ENCODE measurements at places on chromosomes 5 and 9.
A peak's percentile ranks its signal among the peaks of the same experiment; 100 is the strongest.

GRCh38 chr9:102972780-102973179 lies 22.4 kb upstream of the CYLC2 start:
- DNase-seq: no peak

DNA sequence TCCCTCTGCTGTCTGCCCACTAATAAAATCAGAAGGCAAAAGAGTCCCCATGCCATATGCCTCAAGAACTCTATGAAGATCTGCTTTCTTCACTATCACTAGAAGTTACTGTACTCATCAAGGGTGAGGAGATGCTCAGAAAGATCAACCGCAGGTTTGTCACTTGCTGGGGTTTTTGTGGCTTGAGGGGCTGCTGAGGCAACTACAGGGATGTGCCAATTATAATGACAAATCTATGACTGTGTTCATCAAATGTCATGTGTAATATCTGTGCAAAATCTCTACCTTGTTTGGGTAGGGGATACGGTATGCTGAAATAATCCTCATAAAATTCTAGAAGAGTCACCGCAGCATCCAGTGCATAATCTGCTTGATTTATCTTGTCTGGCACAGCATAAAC lies 13.0 kb downstream of the ERAP1 start:
- DNase-seq: peak; percentile 73

GRCh38 chr5:21071421-21071820 lies 1083.4 kb upstream of the CDH18 start:
- DNase-seq: no peak

DNA sequence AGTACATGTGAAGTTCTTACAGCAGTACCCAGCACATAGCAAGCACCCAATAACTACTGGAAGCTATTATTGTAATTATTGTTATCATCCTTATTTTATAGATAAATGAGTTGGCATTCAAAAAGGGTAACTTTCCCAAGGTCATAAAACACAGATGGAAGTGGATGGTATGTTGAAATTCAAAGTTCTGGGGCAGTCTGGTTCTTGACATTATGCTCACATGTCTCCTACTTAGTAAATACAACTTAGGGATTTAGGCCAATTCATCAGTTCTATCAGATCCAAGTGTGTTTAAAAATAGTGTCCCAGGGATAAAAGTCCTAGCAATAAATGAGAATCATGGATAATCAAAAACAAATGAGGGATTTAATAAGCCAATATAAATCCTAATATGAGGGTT lies 265.2 kb downstream of the ADAMTSL1 start:
- no peak for DNase-seq

- no peak for DNase-seq
Measured at GRCh38 chr5:127834094-127834531, 130.9 kb downstream of the CCDC192 start.

DNA sequence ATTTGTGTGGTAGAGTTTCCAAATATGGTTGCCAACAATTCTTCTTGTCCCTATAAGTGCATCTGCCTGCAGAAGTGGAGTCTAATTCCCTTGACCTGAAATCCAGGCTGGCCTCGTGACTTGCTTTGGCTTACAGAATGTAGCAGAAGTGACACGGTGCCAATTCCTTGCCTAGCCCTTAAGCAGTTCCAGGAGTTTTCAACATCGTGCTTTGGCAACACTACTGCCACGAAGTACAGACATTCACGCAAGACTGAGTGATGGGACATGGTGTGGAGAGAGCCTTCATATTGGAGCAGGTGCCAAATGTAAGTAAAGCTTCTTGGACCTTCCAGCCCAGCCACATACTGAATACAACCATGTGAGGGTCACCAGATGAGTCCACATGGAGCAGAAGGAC lies 92.9 kb upstream of the NEK6 start:
- DNase-seq: no peak

DNA sequence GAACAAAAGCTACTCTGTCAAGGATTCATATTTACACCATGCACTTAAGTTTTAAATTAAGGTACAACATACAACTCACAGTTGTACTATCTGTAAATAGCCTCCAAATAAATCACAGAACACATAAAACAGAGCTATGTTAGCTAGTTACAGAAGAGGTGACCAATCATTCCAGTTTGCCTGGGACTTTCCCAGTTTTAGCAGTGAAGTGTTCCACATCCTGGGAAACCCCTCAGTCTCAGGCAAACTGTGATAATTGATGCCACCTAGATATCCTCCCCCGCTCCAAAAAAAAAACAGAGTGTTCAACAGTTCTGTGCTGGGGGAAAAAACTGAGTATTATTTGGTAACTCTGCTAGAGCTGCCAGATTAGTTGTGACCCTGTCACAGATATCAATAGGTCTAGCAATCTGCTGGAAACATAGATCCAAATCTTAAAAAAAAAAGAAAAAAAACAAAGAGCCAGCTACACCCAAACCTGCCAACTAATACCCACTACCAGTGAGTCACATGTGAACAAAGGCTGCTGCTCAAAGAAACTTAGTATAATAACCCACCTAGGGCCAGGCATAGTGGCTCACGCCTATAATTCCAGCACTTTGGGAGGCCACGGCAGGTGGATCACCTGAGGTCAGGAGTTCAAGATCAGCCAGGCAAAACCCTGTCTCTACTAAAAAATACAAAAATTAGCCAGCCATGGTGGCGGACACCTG lies 5.7 kb downstream of the TBCA start:
- no peak for DNase-seq

DNA sequence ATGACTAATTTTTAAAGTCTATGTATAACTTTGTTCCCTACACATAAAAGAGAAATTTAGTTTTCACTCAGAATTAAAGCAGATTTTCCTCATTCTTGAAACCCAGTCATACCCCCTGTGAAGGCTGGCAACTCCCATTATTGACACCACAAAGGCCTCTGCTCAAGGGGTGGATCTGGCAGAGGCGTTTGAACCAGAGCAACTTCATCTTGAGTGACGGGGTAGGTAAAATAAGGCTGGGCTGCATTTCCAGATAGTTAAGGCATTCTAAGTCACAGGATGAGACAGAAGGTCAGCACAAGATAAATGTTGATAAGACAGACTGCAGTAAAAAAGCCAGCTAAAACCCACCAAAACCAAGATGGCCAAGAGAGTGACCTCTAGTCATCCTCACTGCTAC lies 177.2 kb upstream of the OR13F1 start:
- DNase-seq: no peak

- no peak for DNase-seq
Measured at GRCh38 chr5:54289769-54290168, 20.6 kb downstream of the ARL15 start.

- no peak for DNase-seq
Measured at GRCh38 chr5:115542086-115542485, 2.5 kb downstream of the FEM1C start.

GRCh38 chr5:22560147-22560546 lies 293.0 kb downstream of the CDH12 start:
- DNase-seq: no peak

- no peak for DNase-seq
Measured at GRCh38 chr5:64971513-64971912, 202.8 kb downstream of the CWC27 start.

DNA sequence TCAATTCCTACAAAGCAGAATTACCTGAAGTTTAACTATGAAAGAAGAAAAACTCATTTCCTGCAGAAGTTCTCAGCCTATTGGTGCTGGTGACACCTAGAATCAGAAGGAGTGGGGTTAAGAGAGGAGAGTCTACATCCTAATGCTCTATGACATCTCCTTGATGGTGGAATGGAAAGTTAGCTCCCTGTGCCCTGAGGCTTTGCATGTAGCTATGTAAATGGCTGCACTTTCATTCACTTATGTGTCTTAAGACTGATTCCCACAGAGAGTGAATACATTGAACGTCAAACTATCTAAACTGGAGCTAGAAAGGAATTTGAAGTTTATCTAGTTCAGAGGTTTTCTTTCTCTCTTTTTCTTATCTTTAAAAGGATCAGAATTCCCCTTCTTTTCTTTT lies 52.1 kb upstream of the ADRB2 start:
- DNase-seq: no peak

DNA sequence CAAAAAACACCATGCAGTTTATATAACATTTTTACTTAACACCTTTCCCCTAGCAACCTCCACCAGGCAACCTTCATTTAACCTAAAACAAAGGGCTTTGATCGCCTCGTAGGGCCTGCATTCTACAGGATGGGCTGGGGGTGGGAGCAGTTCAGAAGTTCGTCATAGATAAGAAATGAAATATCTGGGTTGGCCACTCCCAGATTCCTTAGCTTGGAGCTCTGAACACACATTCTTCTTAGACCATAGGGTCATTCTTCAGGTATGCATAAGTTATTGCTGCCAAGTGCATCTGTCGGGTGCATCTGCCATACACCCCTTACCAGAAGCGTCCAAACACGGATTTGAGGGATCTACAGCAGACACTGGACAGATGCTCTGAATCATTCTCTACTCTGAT lies 4.3 kb upstream of the SLC22A5 start:
- DNase-seq: no peak

- no peak for DNase-seq
Measured at GRCh38 chr5:13934921-13935320, 9.6 kb downstream of the DNAH5 start.

DNA sequence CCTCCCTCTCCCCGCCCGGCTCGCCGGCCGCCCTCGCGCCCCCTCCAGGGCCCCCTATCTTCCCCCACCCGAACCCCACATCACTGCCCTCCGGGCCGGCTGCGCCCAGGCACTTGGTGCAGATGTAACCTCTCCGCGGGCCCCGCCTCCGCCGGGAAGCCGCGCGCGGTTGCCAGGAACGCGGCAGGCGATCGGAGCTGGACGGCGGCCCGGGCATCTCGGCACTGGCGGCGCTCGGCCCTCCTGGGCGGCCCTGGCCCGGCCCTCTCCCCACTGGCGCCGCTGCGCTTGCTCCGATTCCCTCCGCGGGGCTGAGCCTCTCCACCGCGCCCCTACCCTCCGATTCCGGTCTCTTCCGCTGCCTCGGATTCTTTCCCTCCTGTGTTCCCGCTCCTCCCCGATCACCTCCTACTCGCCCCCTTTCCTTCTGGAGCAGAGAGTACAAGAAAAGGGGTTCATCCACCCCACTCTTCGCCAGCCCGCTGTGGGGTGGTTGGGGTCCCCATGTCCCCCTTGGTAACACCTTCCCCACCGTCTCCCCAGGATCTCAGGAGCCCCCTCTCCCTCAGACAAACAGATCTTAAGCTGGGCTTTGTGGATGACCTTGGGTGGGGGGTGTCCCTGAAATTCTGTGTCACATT lies 70.6 kb downstream of the C9orf50 start:
- DNase-seq: peak; percentile 69

DNA sequence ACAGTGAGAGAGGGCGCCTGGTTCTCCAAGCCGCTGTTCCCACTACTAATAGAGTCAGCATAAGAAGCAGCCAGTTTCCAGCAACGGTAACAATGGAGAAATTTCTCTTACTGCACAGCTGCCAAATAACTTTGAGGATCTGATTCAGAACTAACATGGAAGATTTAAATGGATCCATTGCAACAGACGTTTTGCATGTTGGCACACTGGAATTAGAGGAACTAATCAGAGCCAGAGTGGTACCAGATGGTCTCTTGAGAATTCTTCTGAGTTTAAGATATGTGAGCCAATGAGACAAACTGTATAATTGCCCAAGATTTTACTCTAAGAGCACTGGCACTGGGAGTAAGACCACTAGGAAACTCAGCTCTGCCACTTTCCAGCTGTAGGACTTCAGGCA lies 186.5 kb downstream of the EFNA5 start:
- DNase-seq: no peak

- DNase-seq: no peak
Measured at GRCh38 chr5:172591636-172592035, 49.4 kb upstream of the NEURL1B start.

GRCh38 chr5:159700016-159700415 lies 216.3 kb upstream of the ADRA1B start:
- no peak for DNase-seq

GRCh38 chr9:96168882-96169281 lies 133.1 kb downstream of the HSD17B3 start:
- DNase-seq: no peak

DNA sequence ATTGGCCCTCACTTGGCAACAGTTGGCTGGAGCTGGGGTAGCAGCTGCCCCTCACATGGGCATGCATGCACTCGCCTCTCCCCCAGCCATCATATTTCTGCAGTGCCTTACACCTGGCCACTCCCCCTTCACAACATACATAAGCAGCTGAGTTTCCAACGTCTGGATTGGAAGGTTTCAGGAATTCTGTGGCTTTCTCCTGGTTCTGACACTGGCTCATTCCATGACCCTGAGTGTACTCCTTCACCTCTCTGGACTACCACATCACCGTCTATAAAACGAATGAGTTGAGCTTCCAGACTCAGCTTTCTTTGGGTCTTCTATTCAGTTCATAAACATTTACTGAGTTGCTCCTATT lies 84.3 kb downstream of the GALNT10 start:
- no peak for DNase-seq

GRCh38 chr5:158068964-158069363 lies 210.0 kb upstream of the CLINT1 start:
- DNase-seq: no peak

DNA sequence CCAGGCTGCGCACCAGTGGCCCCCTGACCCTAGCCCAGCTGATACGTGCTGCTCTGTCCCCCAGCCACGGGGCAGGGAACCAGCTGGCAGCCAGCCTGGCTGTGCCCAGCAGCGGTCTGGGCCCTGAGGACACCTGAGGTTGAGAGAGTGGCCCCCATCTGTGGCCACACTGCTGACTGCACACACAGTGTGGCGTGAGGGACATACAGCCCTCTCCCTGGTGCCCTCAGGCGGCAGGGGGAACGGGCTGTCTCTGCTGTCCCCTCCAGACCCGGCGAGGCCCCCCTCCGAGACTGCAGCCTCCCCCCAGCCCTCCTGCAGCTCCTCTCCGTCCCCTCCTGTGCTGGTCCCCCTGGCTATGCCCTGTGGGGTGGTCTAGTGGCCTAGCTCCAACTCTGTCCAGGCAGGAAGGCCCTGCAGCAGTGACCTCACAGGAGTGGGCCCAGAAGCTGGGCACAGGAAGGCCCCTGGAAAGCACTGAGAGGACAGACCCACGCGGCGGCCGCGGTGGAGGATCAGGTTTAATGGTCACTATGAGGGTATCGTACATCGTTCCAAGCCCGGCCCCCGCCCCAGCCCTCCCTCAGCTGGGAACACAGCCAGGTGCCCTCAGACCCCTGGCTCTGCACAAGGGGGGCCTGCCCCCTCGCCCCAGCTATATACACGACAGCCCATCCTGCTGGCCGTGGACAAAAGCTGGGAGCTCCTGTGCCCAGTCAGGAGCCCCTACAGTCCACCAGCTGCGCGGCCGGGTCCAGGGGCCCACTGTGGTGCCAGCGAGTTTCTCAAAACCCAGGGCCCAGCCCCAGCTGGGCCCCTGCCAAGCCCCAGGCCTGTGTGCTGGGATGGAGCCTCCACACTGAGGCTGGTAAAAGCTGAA lies 6.8 kb upstream of the ENTPD8 start:
- no peak for DNase-seq

DNA sequence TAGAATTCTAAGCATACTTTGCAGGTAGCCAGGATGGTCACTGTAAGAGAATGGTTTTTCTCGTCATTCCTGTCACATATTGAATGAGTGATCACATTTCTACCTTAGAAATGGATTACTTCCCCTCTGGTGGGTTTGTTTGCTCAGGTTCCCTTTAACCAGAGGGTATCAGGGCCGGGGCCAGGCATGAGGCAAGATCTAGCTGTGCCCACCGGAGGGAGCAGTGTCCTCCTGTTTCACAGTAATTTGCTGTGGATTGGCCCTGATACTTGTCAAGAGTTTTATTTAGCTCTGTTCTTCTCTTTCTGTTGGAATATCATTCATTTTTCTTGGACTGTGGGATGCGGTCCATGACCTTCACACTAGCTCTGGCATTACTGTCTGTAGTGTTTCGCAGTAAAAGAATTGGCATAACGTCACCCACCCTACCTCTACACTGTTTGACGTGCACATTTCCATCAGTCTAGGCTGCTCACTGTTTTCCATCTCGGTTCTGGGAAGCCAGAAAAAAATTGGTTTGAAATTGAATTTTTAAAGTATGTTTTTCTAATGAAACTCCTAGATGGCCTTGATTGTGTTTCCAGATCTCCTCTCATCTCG lies 42.4 kb upstream of the ZBED3 start:
- DNase-seq: no peak
